ENCODE measurements at places on chromosomes 7 and 10.

GRCh38 chr10:83522456-83522855, 616.9 kb upstream of the GHITM start:
- DNase-seq: no peak

- DNase-seq: no peak
These were observed 347.5 kb upstream of the ZMIZ1 start for GRCh38 chr10:78721231-78721630.

DNA sequence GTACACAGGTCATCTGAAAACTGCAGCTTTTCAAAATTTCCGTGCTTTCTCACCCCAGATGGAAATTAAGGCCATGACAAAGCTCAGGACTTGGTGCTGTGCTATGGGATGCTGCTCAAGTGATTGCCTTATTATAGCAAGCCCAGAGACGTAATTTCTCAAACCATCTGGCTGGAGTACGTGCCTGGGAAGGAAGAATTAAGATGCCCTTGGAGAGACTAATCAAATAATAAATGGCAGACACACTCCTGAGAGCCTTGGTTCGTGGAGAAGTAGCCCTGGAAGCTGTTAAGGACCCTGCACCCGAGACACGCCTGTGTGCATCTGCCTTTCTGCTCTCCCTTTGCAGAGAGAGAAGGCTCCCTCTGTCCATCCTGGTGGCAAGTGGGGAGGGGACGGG, 38.3 kb upstream of the PRLHR start:
- no peak for DNase-seq

GRCh38 chr7:26398756-26399509, 107.3 kb downstream of the SNX10 start:
- peak; percentile 97 for DNase-seq

GRCh38 chr7:99820408-99821027, 7.3 kb upstream of the CYP3A43 start:
- DNase-seq: no peak

- peak; percentile 82 for DNase-seq
These were observed 488 bp downstream of the EIF4H start for GRCh38 chr7:74174606-74175082.

GRCh38 chr7:46028246-46028645, 107.2 kb upstream of the IGFBP3 start:
- DNase-seq: no peak

GRCh38 chr10:79983286-79983909, 34.5 kb upstream of the SFTPD start:
- peak; percentile 22 for DNase-seq

DNA sequence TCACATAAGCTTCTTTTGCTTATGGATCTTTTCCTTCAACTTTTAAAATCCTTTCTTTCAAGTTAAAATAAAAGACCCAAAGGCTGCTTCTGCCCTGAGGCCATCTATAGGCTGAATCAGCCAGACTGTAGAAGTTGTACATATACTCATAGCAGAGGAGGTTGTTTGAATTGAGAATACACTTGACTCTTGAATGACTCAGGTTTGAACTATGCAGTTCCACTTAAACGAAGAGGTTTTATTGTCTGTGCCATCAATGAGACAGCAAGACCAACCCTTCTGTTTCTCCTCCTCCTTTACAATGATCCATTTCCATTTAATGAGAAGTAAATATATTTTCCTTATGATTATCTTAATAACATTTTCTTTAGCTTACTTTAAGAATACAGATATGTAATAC, 5.8 kb downstream of the ZNF365 start:
- no peak for DNase-seq

- no peak for DNase-seq
These were observed 40.1 kb downstream of the ELMO1 start for GRCh38 chr7:37408291-37409228.

GRCh38 chr7:30732606-30733005, 19.3 kb upstream of the INMT start:
- DNase-seq: no peak

DNA sequence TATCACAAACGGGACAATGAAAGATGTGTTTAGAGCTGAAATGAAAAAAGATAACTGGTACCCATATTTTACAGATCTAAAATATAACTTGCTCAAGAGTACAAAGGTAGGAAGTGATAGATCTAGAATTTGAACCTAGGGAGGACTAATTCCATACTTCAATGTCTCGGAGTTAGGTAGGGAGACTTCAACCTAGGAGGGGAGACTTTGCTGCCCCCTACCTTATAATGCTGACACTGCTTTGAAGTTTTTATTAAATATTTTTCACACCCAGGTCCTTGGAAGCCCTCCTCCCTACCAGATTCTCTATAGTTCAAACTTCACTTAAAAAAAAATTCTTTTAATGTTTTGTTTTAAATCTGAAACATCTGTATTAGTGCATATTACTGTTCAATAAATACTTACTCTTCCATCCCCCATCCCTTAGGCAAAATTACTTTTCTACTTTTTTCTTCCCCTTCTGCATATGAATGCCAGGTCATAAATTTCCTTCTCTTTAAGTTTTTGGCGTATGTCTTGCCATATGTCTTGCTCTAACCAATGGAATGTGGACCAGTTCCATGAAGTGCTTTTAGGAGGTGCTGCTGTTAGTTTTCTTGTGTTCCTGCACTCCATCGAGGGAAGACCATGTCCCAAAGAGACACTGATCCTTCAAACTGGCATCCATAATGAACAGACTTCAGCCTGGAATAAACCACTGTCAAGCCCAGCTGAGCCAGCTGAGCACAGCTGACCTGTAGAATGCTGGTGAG, 57.8 kb downstream of the MICU1 start:
- peak; percentile 14 for DNase-seq

GRCh38 chr10:58932126-58932525, 244.3 kb upstream of the PHYHIPL start:
- DNase-seq: no peak

DNA sequence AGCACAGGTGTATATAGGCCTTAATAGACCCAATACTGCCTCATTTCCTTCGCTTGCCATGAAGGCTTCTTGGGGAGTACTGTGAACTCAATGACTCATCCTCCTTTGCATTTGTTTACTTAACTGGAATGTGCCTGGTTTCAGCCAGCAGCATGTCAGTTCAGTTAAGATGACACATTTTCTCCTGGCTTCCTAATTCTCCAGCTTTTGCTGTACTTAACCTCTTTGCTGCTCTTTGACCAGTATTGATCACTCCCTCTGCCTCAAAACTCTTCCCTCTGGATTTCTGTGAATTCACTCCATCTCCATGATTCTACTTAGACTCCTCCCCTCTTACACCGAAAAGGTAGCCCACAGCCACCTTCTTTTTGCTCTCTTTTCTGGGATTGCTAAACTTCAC, 135.7 kb downstream of the MAGI2 start:
- no peak for DNase-seq

- DNase-seq: no peak
These were observed 21.2 kb downstream of the ZMIZ2 start for GRCh38 chr7:44769776-44770294.

- no peak for DNase-seq
These were observed 58.0 kb upstream of the PRKAR2B start for GRCh38 chr7:106986450-106986977.

- no peak for DNase-seq
These were observed 134.1 kb downstream of the SPAG6 start for GRCh38 chr10:22479419-22479818.

DNA sequence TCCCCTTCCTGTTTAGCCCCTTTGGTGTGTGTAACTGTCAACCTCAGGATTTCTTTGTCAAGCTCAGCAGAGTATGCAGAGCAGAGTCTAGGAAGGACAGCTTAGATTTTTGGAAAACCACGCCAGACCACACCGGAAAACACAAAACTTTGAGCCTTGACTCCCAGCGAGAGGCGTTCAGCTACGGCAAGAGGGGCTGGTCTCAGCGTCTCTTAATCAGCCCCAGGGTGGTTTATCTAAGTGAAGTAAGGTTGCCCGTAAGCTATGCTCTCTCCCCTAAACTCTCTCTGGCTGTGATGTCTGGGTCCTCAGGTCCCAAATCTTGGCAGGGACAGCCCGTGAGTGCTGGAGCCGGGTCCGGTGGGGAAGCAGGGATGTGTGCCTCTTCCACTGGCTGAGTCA, 230.9 kb downstream of the KLF6 start:
- no peak for DNase-seq

DNA sequence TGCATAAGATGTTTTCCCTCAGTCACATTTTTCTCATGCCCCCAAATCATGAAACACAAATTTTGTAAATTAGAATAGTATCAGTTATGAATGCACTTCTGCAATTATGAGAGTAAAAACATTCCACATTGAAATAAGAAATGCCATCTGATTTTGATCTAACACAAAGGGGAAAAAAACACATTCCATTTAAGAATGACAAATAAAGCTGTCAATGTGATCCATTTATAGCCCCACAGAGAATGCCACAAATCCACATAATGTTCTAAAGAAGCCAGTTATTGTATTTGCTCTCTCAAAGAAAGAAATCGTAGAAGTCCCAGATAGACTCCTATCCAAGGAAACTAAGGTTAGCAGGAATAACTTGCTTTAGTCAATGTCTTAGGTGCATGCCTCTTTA, 48.7 kb upstream of the RHOBTB1 start:
- no peak for DNase-seq

DNA sequence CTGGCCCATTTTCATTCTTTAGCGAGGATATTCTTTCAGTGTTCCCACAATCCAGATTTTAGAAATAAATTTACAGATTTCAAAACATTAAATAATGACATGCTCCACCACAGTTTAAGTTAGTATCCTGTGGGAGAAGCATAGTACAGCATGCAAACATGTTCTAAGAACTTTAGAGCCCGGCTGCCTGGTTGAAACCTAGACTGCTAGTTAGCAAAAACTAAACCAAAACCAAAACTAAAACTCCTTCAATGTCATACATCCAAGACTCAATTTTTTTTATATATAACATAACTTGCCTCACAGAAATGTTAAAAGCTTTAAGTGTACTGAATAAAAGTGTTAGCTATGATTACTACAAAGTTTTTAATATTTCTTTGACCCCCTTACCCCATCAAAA, 17.0 kb downstream of the TRA2A start:
- DNase-seq: no peak

GRCh38 chr7:121798896-121799295, 74.1 kb upstream of the PTPRZ1 start:
- peak; percentile 28 for DNase-seq

DNA sequence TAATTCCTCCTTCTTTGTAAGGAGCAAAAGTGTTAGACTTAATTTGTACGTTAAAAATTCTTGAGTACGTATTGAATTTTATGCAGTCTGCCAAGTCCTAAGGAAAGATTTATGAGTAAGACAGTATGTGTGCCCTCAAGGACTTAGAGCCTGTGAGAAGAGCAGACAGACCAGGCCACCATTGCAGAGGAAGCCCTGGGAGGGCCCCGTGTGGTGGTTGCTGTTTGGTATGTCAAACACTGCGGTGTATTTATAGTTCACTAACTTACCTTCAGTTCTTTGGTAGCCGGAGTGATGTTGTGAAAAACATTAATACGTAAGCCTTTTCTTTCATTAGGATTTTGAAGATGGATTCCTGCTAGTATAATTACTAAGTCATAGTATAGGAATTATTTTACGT, 82.9 kb downstream of the GALNT11 start:
- no peak for DNase-seq

DNA sequence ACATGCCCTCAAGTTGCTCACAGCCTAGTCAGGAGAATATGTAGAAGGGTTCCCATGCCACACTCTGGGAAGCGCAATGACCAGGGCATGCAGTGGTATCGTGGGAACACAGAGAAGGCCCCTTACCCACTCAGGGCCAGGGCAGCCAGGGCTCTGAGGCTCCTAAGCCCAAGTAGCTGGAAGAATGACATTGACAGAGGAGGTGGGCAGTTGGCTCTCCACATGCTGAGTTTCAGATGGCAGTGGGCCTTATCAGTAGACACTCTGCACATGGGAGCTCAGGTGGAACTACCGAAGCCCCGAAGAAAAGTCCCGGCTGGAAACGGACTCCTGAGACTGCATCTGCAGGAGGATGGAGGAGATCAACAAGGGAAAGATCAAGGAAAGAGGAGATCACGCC, 15.7 kb upstream of the SVOPL start:
- DNase-seq: no peak

DNA sequence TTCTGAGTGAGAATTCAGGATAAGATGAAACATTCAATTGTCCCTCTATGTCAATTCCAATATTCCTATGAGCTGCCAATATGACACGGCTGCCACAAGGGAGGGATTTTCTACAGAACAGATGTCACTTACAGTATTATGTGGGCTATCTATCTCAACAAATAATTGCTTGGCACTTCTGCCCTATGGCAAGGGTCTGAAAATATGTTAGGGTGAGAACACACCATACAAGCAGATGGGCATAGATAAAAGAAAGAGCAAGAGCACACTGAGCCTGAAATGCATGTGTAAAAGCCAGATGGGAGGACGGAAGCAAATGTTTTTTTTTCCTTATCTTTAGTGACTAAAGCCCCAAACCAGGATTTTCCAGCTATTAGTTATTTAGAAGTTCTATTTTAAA, 70.1 kb upstream of the TFEC start:
- peak; percentile 3 for DNase-seq

DNA sequence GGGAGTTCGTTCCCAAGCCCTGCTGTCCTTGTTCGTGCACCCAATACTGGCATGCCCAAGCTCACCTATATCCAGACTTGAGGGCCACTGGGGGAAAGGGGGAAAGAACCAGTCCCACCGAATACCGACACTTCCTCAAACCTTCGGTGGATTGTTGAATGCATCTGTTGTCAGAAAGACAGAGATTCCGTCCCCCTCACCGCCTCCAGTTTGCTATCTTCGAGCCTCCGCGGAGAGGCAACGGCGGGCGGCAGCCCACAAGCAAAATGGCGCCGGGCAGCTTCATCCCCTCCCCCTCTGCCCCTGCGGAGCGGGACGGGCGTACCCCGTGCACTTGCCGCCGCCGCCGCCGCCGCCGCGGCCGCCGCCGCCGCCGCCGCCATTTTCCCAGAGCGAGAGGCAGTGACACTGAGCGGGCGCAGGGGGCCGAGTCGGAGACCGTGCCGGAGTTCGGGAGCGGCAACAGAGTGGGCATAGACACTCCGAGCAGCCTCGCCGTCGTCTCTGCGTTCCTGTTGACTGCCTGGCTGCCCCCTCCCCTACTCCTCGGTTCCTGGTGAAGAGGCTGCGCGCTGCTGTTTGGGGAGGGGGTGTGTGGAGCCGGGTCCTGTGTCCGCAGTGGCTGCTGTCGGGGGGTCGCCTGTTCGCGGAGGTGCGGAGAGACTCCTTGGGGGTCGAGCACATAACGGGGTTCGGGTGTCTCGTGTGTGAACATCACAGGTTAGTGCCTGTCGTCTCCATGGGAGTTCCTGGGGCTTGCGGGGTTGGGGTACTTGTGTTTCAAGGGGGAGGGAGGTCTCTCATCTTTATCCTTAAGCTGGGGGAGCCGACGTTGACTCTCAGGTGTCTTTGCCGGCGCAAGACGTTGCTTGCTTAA, at the start of gene KMT2E:
Gene KMT2E (plus strand): TSS at position 390 of the 877 bp plus-strand sequence. CDS start 26,748 bp downstream, outside the sequence.
- DNase-seq: peak; percentile 92

GRCh38 chr10:110057456-110057855, 49.7 kb downstream of the ADD3 start:
- no peak for DNase-seq

GRCh38 chr7:87599336-87599735, 1.3 kb downstream of the ABCB1 start:
- peak; percentile 7 for DNase-seq

DNA sequence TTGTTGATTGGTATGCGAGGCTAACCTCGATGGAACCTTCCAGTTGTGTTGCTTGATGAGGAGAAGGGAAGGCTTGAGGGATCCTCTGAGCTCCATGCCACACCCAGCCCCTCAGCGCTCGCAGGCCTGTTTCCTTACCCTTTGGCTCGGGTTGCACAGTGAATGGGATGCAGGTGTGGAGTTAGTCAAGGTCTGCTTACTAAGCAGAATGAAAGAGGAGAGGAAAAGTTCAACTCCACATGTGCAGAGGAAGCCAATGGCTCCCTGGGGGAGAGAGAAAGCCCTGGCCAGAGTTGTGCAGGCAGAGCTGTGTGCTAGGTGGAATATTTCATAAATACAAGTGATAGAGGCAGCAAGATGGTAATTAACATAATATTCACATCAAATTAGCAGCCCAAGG, 85.5 kb downstream of the JCAD start:
- no peak for DNase-seq
